ENCODE measurements at places on chromosomes 6 and 20. TPM values are rescaled to one million over a fixed set of nuclear protein-coding genes. Genes with fewer than 3 reads are reported as not detected.

DNA sequence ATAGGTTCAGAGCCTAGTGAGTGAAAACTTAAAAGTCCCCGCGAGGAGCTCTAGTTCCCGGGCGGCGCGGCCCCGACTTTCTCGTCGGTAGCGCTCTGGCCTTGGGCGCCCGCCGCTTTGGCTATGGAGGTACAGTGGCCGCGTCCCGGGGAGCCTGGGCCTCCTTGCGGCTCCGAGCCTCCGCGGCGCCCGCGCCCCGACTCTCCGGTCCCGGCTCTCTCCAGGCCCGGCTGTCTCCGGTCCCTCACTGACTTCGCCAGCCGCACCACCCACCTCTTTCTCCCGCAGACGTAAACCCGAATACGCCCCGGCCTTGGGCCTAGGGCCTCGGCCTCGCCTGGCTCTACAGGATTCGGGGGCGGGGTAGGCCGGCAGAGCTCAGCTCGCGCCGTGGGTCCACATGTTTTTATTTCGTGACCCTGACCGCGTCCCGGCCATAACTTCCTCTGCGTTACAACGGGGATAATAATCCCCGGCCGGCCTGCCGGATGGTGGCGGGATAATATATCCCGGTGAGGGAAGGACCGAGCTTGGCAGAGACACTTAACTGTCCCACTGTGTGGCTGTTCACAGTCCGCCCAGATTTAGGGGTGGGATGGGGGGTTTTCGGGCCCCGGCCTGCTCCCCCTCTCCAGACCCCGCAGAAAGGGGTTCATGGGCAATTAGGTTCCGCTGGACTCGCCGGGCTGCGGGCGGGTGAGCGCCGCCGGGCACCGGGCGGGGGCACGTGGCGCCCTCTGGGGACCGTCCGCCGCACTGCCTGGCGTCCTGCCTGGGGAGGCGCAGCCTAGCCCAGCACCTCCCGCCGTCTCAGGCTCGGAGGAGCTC lies 10.0 kb upstream of the TBX18 start:
- H3K36me3 ChIP-seq: no peaks in the 10 kb centered on the region
- H3K27ac ChIP-seq: peak overlapping the region; percentile 83
- peak overlapping the region; percentile 55 for H3K4me3 ChIP-seq
- H3K4me1 ChIP-seq: no peaks in the 10 kb centered on the region

DNA sequence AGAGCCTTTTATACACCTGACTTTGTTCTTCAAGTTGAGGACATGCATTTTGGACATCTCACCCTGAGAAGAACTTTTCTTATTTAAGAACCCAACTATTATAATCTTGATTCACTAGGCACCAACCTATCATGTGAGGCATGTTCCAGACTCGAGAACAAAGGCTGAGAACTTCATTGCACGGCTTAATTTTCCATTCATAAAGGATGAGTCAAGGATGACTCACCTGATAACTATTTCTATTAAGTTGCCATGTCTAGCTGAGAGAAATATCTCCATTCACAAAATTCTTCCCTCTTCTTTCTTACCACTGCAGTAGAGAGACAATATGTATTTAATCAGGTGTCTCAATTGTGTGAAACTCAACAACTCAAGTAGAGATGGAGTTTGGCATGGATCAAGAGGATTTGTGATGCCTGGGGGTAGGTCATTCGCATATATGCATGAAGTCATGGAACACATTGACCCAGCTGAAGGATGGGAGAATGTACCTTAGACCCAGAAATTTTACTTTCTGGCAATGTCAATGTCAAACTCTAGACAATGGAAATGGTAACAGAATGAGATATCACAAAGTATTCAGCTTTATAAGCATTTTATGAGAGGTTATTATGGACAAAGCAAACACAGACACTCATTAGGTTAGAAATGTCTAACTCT lies 208.7 kb upstream of the PRND start:
- no peaks in the 10 kb centered on the region for H3K36me3 ChIP-seq
- H3K27ac ChIP-seq: no peak overlapping the region
- H3K4me1 ChIP-seq: no peaks in the 10 kb centered on the region
- H3K4me3 ChIP-seq: no peak overlapping the region
- no peak for DNase-seq

GRCh38 chr6:109373762-109374161 lies 8.5 kb downstream of the CD164 start:
- H3K27ac ChIP-seq: no peak overlapping the region
- no peaks in the 10 kb centered on the region for H3K36me3 ChIP-seq
- H3K27me3 ChIP-seq: no peaks in the 10 kb centered on the region
- no peak overlapping the region for H3K4me3 ChIP-seq
- no peak for DNase-seq

- H3K27ac ChIP-seq: peak overlapping the region; percentile 97
- H3K4me3 ChIP-seq: peak overlapping the region; percentile 97
- H3K36me3 ChIP-seq: peaks cover 10% of the 10 kb centered on the region
- H3K27me3 ChIP-seq: no peaks in the 10 kb centered on the region
- peak; percentile 79 for DNase-seq
These were observed 2.0 kb upstream of the FOXC1 start for GRCh38 chr6:1607516-1608221.

DNA sequence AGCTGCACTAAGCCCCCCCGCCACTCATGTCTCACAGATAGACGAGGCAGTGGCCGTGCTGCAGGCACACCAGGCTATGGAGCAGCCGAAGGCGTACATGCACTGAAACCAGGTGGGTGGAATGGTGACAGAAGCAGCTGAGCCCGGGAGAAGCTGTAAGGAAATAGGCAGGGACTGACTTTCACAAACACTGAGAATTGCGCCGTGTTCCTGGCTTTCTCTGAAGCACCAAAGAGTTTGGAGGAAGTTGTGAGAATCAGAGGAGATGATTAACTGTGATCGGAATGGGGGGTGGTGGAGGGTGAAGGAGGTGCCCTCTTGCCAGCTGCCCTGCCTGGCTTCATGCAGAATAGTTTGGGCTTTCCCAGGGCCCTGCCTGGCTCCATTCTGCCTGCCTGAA lies 21.6 kb downstream of the TOMM34 start:
- no peaks in the 10 kb centered on the region for H3K27me3 ChIP-seq
- no peak overlapping the region for H3K27ac ChIP-seq
- no peak overlapping the region for H3K4me3 ChIP-seq
- no peak for DNase-seq
- H3K36me3 ChIP-seq: no peaks in the 10 kb centered on the region

DNA sequence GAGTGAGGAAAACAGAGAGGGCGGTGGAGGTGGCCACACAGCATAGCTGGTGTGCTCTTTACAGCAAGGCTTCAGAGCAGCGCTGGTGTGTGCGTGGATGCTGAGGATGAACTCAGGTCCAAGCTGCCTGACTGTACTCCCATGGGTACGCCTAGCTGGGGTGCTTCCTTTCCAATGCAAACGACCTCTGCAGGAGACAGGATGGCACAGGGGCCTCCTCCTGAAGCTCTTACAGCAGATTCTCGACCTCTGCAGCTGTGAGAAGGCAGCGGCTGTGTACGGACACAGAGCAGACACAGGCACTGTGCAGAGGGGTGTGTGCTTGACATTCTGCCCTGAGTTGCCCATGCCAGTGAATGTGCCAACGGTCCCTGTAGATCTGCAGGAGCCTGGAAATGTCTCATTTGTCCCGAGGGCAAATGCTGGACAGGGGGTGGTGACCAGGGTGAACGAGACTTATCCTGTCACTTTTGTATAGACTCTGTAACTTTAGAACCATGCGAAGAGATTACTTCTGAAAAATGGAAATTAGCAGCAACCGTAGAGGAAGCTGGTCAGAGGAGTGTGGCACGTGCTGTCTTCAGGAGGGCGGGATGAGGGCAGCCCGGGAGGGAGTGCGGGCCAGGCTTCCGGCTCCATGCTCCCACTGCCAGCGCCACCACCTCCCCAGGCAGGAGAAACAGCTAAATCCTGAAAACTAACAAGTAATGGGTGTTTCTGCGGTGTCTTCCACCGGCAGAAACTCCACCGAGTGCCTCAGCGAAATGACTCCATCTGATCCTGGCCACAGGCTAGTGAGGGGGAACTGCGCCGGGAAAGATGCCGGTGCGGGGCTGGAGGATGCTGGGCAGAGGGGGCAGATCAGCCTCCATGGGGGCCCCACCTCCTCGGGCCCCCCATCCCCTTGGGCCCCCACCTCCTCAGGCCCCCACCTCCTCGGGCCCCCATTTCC lies 120.9 kb upstream of the RPS6KA2 start:
- no peak overlapping the region for H3K4me3 ChIP-seq
- no peak overlapping the region for H3K27ac ChIP-seq
- no peaks in the 10 kb centered on the region for H3K27me3 ChIP-seq
- peak; percentile 46 for DNase-seq
- H3K4me1 ChIP-seq: no peaks in the 10 kb centered on the region

- no peak for DNase-seq
- H3K4me1 ChIP-seq: no peaks in the 10 kb centered on the region
- no peak overlapping the region for H3K27ac ChIP-seq
- no peaks in the 10 kb centered on the region for H3K27me3 ChIP-seq
- no peaks in the 10 kb centered on the region for H3K36me3 ChIP-seq
- no peak overlapping the region for H3K4me3 ChIP-seq
These were observed 62.6 kb upstream of the SIRPA start for GRCh38 chr20:1832634-1833033.

- H3K27ac ChIP-seq: peak overlapping the region; percentile 44
- no peak for DNase-seq
- no peaks in the 10 kb centered on the region for H3K27me3 ChIP-seq
- no peaks in the 10 kb centered on the region for H3K36me3 ChIP-seq
- H3K4me1 ChIP-seq: no peaks in the 10 kb centered on the region
These were observed 8.1 kb upstream of the CCN5 start for GRCh38 chr20:44707018-44707579.

- no peak for DNase-seq
- H3K4me1 ChIP-seq: no peaks in the 10 kb centered on the region
- no peaks in the 10 kb centered on the region for H3K36me3 ChIP-seq
- no peak overlapping the region for H3K4me3 ChIP-seq
These were observed 6.3 kb upstream of the PDCD2 start for GRCh38 chr6:170590725-170591124.

DNA sequence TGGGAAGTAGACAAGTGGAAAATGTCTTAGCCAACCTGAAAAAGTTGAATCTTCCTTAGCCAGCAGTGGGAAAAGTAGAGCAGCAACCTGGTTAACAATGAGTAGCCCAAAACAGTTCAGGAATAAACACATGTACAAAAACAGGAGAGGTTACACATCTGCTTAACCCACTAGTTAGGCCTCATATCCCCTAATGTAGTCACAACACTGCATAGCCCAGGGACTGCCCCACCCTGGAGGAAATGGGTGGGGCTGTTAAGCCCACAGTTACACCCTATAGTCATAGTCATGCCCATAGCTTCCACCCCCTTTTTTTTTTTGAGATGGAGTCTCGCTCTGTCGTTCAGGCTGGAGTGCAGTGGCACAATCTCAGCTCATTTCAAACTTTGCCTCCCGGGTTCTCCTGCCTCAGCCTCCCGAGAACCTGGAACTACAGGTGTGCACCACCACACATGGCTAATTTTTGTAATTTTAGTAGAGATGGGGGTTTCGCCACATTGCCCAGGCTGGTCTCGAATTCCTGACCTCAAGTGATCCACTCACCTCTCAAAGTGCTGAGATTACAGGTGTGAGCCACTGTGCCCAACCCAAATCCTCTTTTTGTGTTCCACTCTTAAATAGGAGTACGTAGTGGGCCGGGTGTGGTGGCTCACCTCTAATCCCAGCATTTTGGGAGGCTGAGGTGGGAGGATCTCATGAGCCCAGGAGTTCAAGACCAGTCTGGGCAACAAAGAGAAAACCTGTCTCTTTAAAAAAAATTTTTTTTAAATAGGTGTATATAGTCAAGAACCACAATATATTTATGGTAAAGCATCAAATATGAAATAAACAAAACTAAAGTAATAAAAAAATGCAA lies 24.5 kb downstream of the ILRUN start:
- no peaks in the 10 kb centered on the region for H3K36me3 ChIP-seq
- no peak overlapping the region for H3K27ac ChIP-seq
- no peaks in the 10 kb centered on the region for H3K27me3 ChIP-seq
- H3K4me3 ChIP-seq: no peak overlapping the region
- no peak for DNase-seq
- H3K4me1 ChIP-seq: no peaks in the 10 kb centered on the region

GRCh38 chr6:149938571-149939355 lies 3.1 kb upstream of the ULBP2 start:
- H3K36me3 ChIP-seq: no peaks in the 10 kb centered on the region
- peak; percentile 57 for DNase-seq
- no peaks in the 10 kb centered on the region for H3K4me1 ChIP-seq

- H3K36me3 ChIP-seq: no peaks in the 10 kb centered on the region
- no peak for DNase-seq
- H3K27me3 ChIP-seq: no peaks in the 10 kb centered on the region
- H3K27ac ChIP-seq: no peak overlapping the region
These were observed 30.5 kb upstream of the ADGRF1 start for GRCh38 chr6:47072667-47073066.

- no peak overlapping the region for H3K27ac ChIP-seq
- H3K4me1 ChIP-seq: no peaks in the 10 kb centered on the region
- no peaks in the 10 kb centered on the region for H3K36me3 ChIP-seq
- H3K4me3 ChIP-seq: no peak overlapping the region
- no peaks in the 10 kb centered on the region for H3K27me3 ChIP-seq
- DNase-seq: no peak
These were observed 172.8 kb upstream of the ARG1 start for GRCh38 chr6:131400054-131400778.

GRCh38 chr6:109069746-109070145 lies 24.9 kb downstream of the SESN1 start:
- no peak overlapping the region for H3K4me3 ChIP-seq
- no peak for DNase-seq
- H3K27ac ChIP-seq: no peak overlapping the region
- H3K4me1 ChIP-seq: peaks cover 3% of the 10 kb centered on the region
- H3K27me3 ChIP-seq: no peaks in the 10 kb centered on the region

KIF6 gene
- 0.42 TPM for total RNA-seq

SRMS gene
- total RNA-seq: not detected

BMP5 gene
- 0.45 TPM for total RNA-seq

BANF2 gene
- total RNA-seq: not detected

C20orf202 gene
- total RNA-seq: 0.54 TPM

CDH26 gene
- 2.8 TPM for total RNA-seq

SOX4 gene
- 25.2 TPM for total RNA-seq

FOXA2 gene
- not detected for total RNA-seq

OR12D3 gene
- not detected for total RNA-seq

COL9A3 gene
- total RNA-seq: 1.5 TPM

KCNQ5 gene
- 4.4 TPM for total RNA-seq
